ENCODE measurements at places on chromosomes 3 and 15. TPM values are rescaled to one million over a fixed set of nuclear protein-coding genes. Genes with fewer than 3 reads are reported as not detected.

DNA sequence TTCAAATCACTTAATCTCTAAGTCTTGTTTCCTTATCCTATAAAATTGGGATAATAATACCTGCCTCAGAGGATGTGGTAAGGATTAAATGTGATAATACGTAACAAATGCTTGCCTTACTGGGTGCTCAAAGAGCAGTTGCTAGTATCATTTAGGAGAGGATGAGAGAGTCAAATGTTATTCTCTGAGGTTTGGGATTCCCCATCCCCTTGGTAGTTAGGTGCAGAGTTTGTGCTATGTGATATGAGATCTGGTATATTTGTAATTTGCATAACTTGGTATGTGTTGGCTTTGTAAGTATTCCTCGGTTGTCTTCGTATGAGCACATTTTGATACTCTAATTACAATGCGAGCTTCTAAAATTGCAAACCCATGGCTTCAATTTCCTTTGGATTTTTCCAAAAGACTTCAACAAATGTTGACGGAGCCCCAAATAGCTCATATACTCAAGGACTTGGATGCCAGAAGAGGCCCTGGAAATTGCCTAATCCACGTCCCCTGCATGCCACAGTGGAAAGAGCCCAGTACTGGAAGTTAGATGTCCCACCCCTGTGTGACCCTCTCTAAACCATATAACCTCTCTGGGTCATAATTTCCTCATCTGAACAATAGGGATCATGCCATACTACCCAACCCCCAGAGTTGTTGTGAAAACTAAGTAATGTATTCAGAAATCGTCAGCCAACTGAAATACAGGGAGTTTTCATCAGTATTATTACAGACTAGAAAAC, 85.0 kb downstream of the FBN1 start:
- no peak overlapping the region for H3K27ac ChIP-seq
- H3K4me3 ChIP-seq, result no peak overlapping the region
- no peaks in the 10 kb centered on the region for H3K27me3 ChIP-seq

GRCh38 chr3:78764634-78765033, 1003.2 kb downstream of the ROBO1 start:
- no peak overlapping the region for H3K27ac ChIP-seq
- H3K4me3 ChIP-seq, result no peak overlapping the region
- no peak for DNase-seq
- H3K36me3 ChIP-seq, result no peaks in the 10 kb centered on the region

- H3K4me1 ChIP-seq, result no peaks in the 10 kb centered on the region
- H3K27ac ChIP-seq, result no peak overlapping the region
- H3K36me3 ChIP-seq, result no peaks in the 10 kb centered on the region
- H3K27me3 ChIP-seq, result peaks cover 2% of the 10 kb centered on the region
Measured at GRCh38 chr15:88012688-88013087, 243.9 kb downstream of the NTRK3 start.

GRCh38 chr15:40456299-40456712, 14.5 kb upstream of the CHST14 start:
- no peaks in the 10 kb centered on the region for H3K27me3 ChIP-seq
- H3K36me3 ChIP-seq, result peaks cover 24% of the 10 kb centered on the region
- peaks cover 31% of the 10 kb centered on the region for H3K4me1 ChIP-seq
- H3K27ac ChIP-seq, result no peak overlapping the region
- no peak overlapping the region for H3K4me3 ChIP-seq

Gene FBXO40
- total RNA-seq, result not detected

DNA sequence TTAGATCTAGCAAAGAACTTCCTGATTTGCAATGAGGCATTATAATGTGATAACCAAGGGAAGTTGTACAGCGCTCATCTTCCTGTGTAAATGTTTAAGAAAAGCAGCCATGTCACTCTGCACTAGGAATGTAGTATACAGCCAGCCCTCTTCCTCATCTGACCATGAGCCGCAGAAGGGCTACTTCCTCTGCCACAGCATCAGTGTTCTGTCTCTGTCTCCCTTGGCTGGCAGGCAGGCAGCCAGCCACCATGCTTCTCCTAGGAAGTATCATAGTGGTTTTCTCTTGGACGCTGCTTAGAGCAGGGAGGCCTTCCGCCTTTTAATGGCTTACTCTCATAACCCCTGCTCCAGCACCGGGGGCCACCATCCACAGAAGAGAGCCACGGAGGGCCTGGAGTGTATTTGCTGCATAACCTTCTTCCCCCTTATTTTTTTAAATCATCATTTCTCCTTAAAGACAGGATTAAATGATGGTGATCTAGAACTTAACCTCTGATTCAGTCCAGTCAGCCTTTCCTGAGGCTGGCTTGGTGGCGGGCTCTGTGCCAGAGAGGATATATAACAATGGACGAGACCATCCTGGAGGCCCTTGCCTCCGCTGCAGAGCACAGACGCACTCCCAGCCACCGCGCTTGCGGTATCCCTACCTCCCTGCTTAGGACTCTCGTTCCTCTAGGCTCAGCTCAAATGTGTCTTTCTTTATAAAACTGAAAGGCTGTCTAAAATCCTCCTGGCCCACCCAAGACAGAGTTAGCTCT, 57.3 kb upstream of the PLXNA1 start:
- H3K27me3 ChIP-seq, result no peaks in the 10 kb centered on the region
- no peak overlapping the region for H3K4me3 ChIP-seq
- DNase-seq, result no peak
- H3K4me1 ChIP-seq, result no peaks in the 10 kb centered on the region
- no peaks in the 10 kb centered on the region for H3K36me3 ChIP-seq

DNA sequence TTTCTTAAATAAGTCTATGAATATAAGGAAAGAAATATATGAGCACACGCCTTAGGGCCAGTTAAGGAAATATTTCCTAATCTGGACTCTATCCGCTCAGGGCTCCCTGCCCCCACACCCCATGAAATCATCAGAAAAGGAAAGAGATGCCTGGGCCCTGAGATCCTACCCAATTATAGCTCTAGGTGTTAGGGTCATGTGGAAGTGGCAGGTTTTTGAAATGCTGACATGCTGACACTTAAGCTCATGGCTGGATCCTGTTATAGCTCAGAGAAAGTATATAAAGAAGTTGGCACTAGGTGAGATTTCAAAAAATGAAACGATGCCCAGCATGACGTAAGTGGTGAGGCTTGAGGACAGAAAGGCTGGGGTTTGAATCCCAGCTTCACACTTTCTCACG, 43.5 kb upstream of the AKAP13 start:
- H3K4me3 ChIP-seq, result no peak overlapping the region
- H3K27ac ChIP-seq, result no peak overlapping the region
- peaks cover 6% of the 10 kb centered on the region for H3K4me1 ChIP-seq
- H3K27me3 ChIP-seq, result no peaks in the 10 kb centered on the region

- no peaks in the 10 kb centered on the region for H3K4me1 ChIP-seq
- H3K27me3 ChIP-seq, result no peaks in the 10 kb centered on the region
- H3K36me3 ChIP-seq, result no peaks in the 10 kb centered on the region
- DNase-seq, result no peak
- no peak overlapping the region for H3K4me3 ChIP-seq
Measured at GRCh38 chr3:164737174-164737573, 341.1 kb downstream of the SI start.

GRCh38 chr3:14539384-14539741, 779 bp downstream of the GRIP2 start:
- no peaks in the 10 kb centered on the region for H3K36me3 ChIP-seq
- H3K4me1 ChIP-seq, result no peaks in the 10 kb centered on the region
- no peak overlapping the region for H3K27ac ChIP-seq

Gene CFAP100
- not detected for total RNA-seq

GRCh38 chr15:73397461-73397860, 28.7 kb upstream of the HCN4 start:
- peaks cover 35% of the 10 kb centered on the region for H3K27me3 ChIP-seq
- H3K27ac ChIP-seq, result no peak overlapping the region
- DNase-seq, result no peak
- no peak overlapping the region for H3K4me3 ChIP-seq
- H3K36me3 ChIP-seq, result no peaks in the 10 kb centered on the region

GRCh38 chr3:78314327-78314726, 1274.4 kb downstream of the ROBO2 start:
- no peak overlapping the region for H3K27ac ChIP-seq
- H3K4me1 ChIP-seq, result no peaks in the 10 kb centered on the region
- no peak overlapping the region for H3K4me3 ChIP-seq
- no peaks in the 10 kb centered on the region for H3K36me3 ChIP-seq
- H3K27me3 ChIP-seq, result no peaks in the 10 kb centered on the region

DNA sequence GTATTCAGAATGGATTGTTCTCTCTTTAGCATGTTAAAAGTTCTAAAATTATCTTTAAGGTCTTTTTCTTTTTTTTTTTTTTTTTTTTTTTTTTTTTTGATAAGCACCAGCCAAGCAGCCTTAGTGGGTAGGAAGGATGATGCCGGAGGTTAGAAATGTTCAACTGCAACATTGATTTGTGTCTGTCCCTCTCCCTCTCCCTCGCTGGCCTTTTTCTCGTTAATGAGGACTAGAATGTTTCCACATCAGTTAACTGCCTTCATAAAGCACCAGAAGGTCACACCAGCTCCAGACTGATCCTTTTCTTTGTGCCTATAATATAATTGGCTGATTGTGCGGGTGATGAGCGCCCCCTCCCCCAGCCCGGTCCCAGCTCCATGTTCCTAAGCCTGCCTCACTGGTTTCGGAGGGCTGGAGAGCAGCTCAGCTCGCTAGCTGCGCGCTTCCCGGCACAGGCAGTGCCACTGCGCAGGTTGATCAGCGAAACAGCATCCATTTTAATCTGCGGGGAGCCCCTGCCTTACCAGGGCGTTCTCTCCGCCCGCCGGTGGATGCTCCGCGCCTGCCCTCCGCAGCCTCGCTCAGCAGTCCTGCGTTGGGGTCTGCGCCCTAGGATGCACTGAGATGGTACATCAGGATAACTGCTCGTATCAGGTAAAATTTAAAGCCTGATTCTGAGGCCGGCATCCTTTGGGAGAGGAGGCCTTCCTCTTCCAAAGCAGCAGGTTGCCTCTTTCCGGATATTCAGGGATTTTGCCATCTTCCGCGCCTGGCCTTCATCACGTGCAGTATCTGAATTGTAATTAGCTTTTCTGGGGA, 148.9 kb upstream of the IL12A start:
- H3K4me3 ChIP-seq, result no peak within 1 kb of the TSS
- peaks cover 4% of the 10 kb centered on the region for H3K4me1 ChIP-seq
- DNase-seq, result no peak
- no peak within 1 kb of the TSS for H3K27ac ChIP-seq

Gene CASR
- not detected for total RNA-seq

DNA sequence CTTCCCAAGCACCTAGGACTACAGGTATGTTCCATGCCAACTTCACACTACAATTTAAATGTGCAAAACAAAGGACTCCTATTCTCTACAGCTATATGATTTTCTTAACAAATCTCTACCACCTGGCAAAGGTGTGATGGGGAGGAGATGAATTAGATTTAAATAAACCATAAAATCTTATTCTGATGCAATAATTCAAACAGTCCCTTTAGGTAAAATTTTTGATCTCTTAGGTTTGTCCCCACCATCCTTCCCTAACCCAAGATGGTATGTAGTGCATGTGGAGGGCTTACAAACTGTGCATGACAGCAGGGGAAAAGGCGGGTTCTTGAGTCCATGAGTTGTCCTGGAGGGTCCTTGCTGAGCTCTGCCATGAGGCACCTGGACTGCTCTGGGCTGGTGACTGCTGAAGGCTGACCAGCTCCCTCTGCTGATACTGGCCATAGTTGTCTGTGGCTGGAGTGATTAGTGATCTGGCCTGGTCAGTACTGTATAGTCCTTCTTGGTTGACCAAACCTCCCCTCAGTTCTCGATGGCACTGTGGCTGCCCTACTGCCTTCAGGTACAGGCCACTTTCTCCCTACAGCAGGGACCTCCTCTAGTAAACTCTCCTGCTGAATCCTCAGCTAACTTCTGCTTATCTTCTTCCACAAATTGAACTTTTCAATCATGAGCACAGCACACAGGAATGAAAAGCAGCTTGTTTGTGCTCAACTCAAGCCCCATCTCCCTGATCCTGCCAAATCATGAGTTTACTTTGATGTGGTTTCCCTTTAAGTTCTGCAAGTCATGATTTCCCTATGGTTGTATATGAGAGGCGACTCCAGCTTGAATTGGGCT, 30.1 kb downstream of the CFAP161 start:
- DNase-seq, result no peak
- no peak overlapping the region for H3K27ac ChIP-seq
- H3K4me3 ChIP-seq, result no peak overlapping the region
- peaks cover 16% of the 10 kb centered on the region for H3K4me1 ChIP-seq

DNA sequence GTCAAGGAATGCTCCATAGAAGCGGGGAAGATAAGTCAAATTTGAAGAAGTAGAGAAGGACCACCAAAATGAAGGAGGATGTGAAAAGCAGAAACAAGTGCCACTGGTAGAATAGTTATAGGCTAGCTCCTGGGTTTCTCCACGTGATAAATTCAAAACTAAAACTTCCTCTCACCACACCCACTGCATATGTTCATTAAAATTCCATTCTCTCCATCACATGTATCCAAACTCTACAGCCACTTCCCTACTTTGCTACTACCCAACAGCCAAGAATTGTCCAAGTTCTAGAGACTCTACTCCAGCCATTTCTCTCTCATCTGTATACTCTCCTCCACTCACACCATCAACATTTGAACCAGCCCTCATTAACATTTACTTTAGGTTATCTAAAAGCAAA, 60.5 kb downstream of the COL8A1 start:
- H3K4me3 ChIP-seq, result no peak overlapping the region
- no peak for DNase-seq
- no peaks in the 10 kb centered on the region for H3K4me1 ChIP-seq
- H3K27me3 ChIP-seq, result no peaks in the 10 kb centered on the region

Data from T-cell (primary cell).